ENCODE measurements at places on chromosomes 1 and 21.
A peak's percentile ranks its signal among the peaks of the same experiment; 100 is the strongest.

DNA sequence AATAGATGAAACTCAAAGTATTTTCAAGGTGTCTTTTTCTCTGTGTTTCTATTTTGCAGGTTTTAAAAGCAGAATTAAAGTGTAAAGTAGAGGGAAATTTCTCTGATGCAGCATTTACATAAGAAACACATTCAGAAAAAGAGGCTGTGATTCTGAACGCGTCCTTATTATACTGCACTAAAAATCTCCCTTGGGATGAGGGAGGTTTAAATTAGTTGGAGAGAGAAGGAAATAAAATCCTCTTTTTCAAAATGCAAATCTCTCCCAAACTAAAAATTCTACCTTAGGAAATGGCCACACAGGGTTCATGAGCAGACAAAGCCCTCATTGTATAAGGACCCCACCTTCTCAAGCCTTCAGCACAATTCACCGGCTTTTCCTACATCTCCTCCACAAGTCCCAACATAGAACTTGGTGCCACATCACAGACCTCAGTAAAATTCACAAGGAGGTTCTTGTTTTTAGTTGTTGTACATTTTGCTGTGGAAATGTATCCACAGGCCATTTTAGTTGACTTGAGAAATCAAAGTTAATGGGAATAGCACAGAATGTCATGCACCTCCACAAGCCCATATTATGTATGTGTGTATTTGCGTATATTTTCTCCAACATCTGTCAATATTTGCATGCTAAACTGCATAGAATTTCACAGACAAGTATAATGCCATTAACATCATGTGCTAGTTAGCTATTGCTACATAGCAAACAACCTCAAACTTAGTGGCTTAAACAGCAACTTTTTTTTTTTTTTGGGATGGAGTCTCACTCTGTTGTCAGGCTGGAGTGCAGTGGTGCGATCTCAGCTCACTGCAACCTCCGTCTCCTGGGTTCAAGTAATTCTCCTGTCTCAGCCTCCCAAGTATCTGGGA is 59.8 kb downstream of the MAB21L3 start:
- DNase-seq = no peak

GRCh38 chr1:43509740-43510375 is 20.8 kb upstream of the PTPRF start:
- DNase-seq = no peak

- DNase-seq = no peak
These were observed 290.4 kb downstream of the AKT3 start for GRCh38 chr1:243559575-243560162.

DNA sequence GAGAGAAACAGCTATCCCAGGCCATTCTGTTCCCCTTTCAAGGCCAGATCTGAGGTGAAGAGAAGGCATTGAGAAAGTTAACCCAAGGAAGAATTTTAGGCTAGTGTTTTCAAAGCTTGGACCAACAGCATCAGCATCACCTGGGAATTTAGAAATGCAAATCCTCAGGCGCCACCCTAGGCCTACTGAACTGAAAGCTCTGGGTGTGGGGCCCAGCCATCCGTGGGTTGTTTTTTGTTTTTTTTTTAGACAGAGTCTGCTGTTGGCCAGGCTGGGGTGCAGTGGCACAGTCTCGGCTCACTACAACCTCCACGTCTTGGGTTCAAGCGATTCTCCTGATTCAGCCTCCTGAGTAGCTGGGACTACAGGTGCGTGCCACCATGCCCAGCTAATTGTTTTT is 98.6 kb downstream of the RNF220 start:
- DNase-seq = no peak

- DNase-seq = peak; percentile 99
These were observed 131.0 kb upstream of the RUNX1 start for GRCh38 chr21:35179990-35180540.

- no peak for DNase-seq
These were observed 195.9 kb downstream of the CYYR1 start for GRCh38 chr21:26377111-26377694.

DNA sequence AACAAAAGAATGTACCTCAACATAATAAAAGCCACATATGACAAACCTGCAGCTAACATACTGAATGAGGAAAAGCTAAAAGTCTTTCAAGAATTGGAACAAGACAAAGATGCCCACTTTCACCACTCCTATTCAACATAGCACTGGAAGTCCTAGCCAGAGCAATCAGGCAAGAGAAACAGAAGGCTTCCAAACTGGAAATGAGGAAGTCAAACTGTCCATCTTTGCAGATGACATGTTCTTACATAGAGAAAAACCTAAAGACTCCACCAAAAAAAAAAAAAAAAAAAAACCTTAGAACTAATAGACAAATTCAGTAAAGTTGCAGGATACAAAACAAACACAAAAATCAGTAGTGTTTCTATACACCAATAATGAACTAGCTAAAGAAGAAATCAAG is 20.2 kb downstream of the NSL1 start:
- DNase-seq = no peak

GRCh38 chr1:99003581-99004253 is 944 bp downstream of the PLPPR5 start:
- no peak for DNase-seq

GRCh38 chr21:33286600-33287456 is 20.7 kb downstream of the IL10RB start:
- DNase-seq = peak; percentile 74

- peak; percentile 75 for DNase-seq
These were observed 24.4 kb downstream of the RRAGC start for GRCh38 chr1:38834937-38835827.

DNA sequence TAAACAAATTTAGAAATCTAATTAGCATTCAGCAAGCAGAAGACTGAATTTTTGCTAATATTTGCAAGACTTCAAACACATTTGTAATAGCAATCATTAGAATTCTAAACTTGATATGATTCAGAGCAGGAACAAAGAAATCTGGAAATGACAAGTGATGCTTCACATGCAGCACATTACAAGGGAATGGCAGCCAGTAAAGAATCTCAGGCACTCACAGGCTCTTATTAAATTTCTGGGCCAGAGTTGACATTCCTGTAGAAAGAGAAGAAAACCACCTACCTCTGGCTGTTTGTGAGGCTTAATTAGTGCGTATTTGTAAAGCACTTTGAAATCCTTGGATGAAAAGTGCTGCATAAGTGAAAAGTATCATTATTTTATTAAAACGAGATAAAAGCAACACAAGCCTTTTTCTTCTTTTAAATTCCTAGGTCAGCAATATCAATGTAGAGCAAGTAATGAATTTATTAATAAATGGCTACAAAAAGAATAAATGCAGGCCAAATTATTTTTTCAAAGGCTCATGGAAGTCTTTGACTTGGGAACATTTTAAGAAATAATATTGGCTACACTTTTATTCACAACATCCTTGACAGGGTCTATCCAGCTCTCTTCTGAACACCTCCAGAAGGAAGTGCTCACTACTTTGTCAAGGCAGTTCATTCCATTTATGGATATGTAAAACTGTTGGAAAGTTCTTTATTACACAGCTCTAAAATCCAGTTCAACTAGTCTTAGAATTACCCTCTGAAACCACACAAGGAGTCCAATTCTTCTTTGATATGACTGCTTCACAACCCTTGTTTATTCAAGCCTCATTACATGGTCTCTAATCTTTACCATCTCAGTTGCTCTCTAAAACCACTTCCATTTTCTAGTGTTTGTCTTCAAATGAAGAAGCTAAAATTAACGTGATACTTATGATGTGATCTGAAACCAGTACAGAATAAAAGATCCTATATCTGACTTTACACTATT is 32.1 kb upstream of the SCYL3 start:
- DNase-seq = no peak

DNA sequence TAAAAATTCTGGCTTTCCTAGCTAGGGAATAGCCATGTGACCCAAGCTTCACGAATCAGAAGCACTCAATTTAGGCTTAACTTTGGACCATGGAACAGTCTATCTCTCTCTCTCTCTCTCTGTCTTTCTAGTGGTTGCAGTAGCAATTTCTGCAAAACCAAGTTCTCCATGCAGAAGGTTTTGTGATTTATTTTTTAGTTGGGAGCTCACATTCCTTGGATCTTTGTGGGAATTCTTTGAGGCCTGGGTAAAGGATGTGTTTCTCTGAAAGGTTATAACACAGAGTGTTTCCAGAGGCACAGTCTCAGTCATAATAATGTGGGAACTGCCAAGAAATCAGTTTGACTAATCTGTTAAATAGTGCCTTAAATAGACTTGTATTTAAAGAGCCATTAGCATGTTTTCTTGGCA is 112.3 kb upstream of the COL11A1 start:
- peak; percentile 70 for DNase-seq

- DNase-seq = peak; percentile 85
These were observed at the start of gene TM2D1 for GRCh38 chr1:61724813-61725694. TSS of gene TM2D1 (minus strand) at chr1:61725141. CDS start at chr1:61725120, 21 bp downstream.

DNA sequence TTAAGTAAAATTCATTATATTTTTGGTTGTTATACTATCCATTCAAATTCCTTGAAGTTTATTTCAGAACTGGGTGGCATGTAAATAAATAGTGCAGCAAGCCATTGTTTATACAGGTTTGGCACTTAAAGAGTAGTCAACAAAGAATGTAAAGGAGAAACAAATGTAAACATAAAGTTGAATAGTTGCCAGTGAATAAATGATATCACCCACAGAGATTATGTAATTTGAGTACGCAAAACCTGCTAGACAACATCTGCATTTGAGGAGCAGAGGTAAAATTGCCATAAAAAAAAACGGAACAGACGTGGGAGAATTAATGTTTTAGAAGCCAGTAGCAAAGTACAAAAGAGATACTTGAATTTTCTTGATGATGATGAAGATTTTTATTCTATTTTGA is 111.6 kb downstream of the ADGRL2 start:
- no peak for DNase-seq

GRCh38 chr1:12447307-12447706 is 170.7 kb downstream of the DHRS3 start:
- peak; percentile 76 for DNase-seq

GRCh38 chr21:41370840-41371684 is 9.2 kb downstream of the MX2 start:
- no peak for DNase-seq

DNA sequence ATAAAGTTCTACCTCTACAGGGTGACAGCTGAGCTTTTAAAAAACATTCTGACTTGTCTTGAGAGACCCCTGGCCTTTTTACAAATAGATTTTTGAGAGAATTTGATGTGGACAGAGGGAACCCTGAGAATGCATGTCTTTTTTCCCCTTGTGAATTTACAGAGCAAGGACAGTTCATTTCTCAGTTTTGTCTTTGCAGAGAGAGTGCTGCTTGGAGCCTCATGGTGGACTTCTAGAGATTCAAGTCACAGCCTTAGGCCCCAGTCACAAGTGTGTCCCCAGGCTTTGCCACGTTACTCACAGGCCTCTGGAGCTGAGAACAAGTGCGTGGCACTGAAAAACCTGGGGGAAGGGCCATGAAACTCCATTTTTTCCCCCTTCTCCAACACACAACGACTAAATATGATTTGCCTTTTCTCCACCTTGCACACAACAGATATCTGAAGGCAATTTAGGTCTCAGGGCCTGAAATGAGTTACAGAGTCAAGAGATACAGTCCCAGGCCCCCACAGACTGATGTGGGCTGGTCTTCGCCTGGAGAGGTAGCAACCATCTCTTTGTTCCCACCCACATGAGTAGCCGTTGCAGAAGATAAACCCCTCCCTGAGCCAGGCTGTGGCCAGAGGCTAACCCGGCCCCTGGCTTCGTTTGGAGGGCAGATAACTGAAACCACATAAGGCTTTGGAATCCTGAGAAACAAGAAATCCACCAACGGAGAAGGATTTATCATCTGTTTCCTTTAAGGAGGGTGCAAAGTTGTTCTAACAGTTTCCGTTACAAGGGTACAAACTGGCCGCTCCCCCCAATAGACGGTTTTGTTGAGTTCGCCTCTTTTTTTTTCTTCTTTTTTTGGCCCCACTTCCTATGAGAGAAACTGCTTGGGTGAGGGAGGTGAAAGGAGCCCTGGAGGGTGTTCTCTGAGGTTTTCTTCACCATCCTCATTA is 1.0 kb upstream of the PIGV start:
- peak; percentile 84 for DNase-seq

GRCh38 chr1:56199061-56199460 is 380.3 kb downstream of the PLPP3 start:
- DNase-seq = no peak

DNA sequence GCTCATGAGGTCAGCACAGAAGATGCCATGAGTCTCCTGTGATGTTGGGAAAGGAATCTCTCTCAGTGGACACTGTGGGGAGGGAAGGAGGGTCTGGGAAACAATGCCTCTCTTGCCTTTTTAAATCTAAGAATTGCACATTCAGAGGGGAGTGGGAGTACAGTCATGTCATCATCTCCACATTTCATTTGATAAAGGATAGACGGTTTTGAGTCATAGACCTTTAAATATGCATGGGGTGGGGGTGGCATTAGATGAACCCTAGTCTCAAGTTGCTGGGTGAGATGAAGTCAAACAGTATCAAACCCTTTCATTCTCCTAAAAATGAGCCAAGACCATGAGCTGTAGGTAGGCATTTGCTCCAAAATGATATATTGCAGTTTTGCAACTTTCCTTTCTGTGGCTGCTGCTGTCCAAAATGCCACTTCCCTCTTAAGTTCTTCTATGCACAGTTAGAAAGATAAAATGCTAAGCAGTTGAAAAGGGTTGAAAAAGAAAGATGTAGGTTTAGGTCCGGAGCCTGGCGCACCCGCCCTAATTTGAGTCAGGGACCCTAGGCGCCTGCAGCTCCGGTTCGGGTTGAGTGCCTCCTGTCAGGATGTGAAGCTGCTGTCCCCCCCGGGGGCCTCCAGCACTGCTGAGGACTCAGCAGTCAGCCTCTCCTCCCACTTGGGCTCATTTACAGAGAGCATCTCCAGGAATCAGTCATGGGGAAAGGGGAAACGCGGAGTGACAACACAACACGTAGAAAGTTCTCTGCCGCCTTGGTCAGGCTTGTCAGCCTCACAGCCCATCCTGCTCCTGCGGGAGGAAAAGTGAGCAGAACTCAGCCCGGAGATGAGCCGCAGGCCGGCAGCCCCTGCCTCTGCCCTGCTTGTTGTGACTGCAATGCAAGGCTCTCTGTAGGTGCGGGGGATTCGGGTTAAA is 479.3 kb upstream of the RUNX1 start:
- DNase-seq = no peak

GRCh38 chr1:168553680-168554553 is 10.1 kb upstream of the XCL2 start:
- DNase-seq = no peak

- DNase-seq = no peak
These were observed 39.6 kb upstream of the COL6A1 start for GRCh38 chr21:45941717-45942546.

GRCh38 chr1:41953291-41953690 is 34.6 kb upstream of the HIVEP3 start:
- DNase-seq = no peak

DNA sequence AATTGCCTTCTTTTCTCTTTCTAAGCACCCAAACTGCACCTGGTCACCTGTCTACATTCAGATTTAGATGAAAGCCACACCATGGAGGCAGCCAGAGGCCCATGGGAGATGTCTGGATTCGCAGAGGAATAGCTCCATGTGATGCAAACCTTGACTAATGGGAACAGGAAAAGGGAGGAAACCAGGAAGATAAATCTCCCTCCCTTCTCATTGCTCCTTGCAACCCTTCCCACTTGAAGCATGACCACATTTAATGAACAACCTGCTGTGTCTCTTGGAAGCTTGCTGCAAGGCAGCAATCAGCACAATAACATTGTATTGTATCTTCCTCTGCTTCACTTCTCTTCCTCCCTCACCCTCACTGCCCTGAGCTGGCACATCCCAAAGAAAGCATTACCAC is 42.6 kb upstream of the KLF17 start:
- no peak for DNase-seq

All from LHCN-M2 (cell line).